Activated CD8-positive, alpha-beta memory T cell treated with anti-CD3 and anti-CD28 coated beads for 1 hour (primary cell): ENCODE measurements at places on chromosomes 12 and 14.

DNA sequence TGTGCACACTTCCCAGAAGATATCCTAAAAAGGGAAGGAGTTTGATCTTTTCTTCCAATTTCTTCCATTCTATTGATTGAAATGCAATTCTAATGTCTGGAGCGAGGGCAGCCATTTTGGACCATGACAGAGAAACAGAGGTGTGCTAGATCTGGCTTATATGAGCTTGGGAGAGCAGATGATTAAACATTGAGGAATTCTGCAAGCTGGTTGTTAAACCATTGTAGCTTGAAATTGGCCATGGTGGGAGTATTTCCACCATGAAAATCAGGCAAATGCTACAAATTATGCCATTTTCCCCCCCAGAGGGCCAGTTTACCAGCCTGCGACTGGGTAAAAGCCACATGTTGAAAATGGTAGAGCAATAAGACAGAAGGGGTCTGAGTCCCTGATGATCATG lies 155.0 kb downstream of the PAWR start:
- no peak for DNase-seq

- no peak for DNase-seq
These were observed 70.6 kb downstream of the PTHLH start for GRCh38 chr12:27901959-27902358.

GRCh38 chr14:36805131-36805559 lies 143.5 kb downstream of the PAX9 start:
- no peak for DNase-seq

GRCh38 chr12:68180792-68181744 lies 21.5 kb upstream of the IFNG start:
- no peak for DNase-seq

DNA sequence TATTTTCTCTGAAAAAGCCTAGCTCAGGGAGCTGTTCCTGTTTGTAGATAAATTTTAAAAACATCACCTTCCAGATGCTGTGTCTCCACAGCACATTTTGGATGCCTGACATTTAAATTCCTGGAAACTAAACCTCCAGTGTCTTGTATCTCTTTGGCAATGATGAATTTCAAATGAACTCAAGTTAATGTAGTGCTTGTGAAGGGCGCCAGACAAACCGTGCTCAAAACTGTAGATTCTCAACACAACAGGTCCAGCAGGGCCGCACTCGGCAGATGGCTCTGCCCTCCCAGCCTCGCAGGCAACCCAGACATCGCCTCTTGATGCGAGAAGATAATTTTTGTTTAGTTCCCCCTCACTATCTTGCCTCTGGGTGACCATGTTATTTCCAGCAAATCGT lies 432.9 kb downstream of the VRK1 start:
- DNase-seq = no peak

- no peak for DNase-seq
These were observed 306.7 kb downstream of the ADGRD1 start for GRCh38 chr12:131260251-131260905.

DNA sequence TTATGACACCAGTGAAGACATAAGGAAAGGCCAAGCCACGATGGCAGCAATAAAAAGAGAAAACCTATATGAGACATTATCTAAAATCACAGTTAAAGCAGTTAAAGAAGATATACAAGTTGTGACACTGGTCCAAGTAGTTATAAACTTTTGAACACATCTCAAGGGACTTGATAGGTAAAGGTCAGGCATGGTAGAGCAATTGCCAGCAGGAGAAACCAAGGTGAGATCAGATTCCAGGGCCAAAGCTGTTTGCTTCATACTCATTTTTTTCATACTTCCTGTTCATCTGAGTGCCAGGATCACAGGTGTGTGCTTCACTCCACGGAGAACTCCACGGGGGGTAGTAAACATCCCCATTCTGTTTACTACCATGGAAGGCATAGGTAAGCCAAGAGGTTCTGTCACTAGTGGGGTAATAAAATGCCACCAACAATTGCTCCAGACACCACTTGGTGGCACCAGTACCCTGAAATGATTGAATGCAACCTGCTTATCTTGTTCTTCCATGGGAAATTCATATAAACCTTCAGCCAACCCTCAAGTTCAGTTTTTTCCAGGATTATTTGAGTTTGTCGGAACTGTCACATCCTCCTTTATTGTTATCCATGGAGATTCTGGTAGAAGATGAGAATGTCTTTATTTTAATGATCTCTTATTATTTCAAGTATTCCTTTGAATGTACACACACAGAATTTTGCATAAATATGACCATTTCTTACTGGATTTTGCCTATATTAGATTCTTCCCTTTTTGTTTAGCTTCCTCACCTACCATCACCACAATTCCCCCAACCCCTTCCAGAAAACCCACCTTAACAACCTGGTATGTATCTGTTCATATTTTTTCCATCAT lies 59.2 kb upstream of the TSPAN8 start:
- DNase-seq = no peak

- no peak for DNase-seq
These were observed 168.0 kb downstream of the EGLN3 start for GRCh38 chr14:33782923-33783322.

- DNase-seq = no peak
These were observed 141.9 kb downstream of the CHST11 start for GRCh38 chr12:104598342-104599271.

DNA sequence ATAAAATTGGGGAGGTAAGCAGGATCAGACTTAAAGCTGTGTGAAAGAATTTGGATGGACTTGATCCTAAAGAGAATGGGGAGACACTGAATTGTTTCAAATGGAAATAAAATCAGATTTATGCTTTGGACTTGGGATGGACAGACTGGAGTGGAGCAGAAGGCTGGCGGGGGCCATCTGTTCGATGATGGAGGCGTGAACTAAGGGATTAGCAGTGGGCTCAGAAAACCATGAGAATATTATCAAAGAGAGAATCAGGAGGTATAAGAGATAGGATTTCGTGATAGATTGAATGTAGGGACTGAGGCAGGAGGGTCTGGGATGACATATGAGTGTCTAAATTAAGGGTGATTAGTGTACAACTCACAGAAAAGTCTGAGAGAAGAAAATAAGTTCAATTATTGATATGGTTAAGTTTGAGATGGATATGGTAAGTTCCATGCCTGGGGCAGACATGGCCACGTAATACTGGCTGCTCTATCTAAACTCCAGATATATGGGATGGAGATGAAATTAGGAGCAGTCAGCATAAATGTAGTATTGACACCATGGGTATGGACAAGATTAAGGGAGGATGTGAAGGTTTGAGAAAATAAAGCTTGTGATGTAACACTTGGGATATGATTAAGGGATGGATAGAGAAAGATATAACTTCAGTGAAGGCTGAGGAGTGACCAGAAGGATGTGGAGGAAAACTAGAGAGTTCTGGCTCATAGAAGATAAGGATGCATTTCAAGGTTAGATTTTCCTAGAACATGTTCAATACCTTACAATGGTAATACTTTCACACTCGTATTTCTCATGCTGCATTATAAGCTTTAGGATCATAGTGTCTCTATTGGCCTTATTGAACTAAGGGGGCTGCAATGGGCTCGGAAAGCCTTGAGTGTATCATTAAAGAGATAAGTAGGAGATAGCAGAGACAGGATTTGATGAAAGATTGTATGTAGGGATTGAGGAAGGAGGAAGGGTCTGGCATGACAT lies 1.0 kb upstream of the TSSK4 start:
- no peak for DNase-seq

DNA sequence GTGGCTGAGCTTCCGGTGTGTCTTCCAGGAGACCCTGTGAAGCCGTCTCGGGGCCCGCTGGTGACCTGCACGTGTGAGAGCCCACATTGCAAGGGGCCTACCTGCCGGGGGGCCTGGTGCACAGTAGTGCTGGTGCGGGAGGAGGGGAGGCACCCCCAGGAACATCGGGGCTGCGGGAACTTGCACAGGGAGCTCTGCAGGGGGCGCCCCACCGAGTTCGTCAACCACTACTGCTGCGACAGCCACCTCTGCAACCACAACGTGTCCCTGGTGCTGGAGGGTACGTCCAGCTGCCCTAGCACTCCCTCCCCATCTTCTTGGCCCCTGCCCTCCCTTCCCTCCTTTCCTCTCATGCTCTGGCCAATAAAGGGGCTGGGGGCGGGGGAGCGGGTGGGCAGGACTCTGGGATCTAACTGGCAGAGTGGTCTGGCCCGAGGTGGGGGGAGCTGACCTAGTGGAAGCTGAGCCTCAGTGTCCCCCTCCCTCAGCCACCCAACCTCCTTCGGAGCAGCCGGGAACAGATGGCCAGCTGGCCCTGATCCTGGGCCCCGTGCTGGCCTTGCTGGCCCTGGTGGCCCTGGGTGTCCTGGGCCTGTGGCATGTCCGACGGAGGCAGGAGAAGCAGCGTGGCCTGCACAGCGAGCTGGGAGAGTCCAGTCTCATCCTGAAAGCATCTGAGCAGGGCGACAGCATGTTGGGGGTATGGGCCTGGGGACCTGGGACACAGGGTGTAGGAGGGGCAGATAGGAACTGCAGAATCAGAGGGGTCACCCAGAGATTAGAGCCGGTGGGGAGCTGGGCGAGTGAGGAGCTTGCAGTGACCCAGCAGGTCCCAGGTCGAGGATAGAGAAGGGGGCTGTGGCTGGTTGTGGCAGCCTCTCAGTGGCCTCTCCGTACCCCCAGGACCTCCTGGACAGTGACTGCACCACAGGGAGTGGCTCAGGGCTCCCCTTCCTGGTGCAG lies 6.0 kb downstream of the ACVRL1 start:
- DNase-seq = no peak

DNA sequence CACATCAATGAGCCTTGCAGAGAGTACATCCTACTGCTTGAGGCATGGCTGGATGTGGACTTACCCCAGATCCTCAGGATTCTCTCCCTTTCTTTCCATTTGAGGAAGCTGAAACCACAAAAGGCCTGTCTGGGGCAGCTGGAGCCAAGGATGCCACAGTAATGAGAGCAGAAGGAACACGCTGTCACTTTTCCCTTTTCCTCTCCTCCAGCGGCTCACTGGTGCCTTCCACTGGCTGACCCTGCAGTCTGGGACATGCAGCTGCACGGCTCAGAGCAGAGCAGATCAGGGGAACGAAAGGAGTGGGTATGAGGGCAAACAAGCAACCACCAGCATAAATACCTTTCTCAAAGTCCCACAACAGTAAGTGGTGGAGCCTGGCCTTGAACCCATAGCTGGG lies 78.2 kb downstream of the GAS2L3 start:
- DNase-seq = no peak

DNA sequence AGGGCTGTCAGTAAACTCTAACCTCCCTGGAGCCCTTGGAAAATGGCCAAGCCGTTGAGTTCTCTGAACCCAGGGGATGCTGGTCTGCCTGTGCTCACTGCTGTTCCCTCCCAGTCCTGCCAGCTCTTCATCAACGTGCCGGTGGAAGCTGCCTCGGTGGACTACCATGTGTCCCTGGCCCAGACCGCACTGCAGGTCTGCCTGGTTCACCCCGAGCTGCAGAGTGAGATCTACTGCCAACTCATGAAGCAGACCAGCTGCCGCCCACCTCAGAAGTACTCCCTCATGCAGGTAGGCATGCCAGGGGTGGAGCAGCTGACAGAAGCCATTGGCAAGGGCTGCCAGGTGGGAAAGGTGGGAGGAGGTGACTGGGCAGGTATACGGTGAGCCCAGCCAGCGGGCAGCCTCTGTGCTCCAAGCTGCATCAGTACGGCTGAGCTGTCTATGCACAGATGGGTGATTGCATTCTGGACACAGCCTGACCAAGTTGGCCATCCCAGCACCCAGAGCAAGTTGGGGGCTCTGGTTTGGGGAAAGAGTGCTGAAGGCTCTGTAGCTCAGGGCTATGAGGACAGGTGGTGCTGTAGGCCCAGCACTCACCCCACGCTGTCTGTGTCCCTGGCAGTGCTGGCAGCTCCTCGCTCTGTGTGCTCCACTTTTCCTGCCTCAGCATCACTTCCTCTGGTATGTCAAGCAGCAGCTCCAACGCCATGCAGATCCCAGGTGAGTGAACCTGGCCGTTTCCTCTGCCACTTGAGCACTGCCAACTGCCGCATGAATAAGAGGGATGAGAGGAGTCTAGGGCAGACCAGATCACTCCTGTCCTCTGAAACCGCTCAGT lies 21.9 kb downstream of the PIGH start:
- no peak for DNase-seq

GRCh38 chr14:57998766-57999165 lies 132.9 kb upstream of the SLC35F4 start:
- DNase-seq = no peak

GRCh38 chr12:68011882-68012207 lies 22.6 kb downstream of the IFNG-AS1 start:
- DNase-seq = no peak

GRCh38 chr12:31406345-31406744 lies 80.4 kb upstream of the SINHCAF start:
- no peak for DNase-seq

GRCh38 chr12:123096182-123096581 lies 54.7 kb downstream of the PITPNM2 start:
- DNase-seq = no peak

GRCh38 chr12:56542164-56542563 lies 20.5 kb downstream of the RBMS2 start:
- DNase-seq = no peak

GRCh38 chr14:104274806-104275205 lies 136.4 kb downstream of the KIF26A start:
- DNase-seq = no peak

DNA sequence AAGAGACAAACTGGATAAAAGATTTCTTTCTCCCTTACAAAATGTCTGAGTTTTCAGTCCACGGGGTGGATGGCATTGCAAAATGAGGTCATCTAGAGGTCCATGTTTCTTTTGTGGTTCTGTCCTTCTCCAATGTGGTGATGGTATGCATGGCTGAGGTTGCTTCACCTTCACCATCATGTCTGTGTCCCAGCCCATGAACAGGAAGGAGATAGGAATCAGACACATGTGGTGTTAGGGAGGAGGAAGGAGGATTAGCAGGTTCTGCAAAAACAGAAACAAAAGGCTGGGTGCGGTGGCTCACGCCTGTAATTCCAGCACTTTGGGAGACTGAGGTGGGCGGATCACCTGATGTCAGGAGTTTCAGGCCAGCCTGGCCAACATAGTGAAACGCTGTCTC lies 11.0 kb upstream of the AEBP2 start:
- DNase-seq = no peak

DNA sequence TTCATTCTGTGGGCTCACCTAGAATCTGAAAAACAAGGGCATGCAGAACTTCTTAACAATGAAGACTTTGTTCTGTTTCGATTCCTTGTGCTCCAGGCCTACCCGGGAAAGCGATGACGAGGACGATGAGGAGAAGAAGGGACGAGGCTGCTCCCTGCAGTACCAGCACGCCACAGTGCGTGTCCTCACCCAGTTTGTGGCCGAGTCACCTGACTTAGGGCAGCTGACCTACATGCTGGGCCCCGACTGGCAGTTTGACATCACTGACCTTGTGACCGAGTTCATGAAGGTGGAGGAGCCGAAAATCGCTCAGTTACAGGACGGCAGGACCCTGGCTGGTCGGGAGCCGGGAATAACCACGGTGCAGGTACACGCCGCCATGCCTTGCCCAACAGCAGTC lies 585.4 kb downstream of the AACS start:
- DNase-seq = no peak
